ENCODE measurements at places on chromosomes 4 and X. TPM values are rescaled to one million over a fixed set of nuclear protein-coding genes. Genes with fewer than 3 reads are reported as not detected.

DNA sequence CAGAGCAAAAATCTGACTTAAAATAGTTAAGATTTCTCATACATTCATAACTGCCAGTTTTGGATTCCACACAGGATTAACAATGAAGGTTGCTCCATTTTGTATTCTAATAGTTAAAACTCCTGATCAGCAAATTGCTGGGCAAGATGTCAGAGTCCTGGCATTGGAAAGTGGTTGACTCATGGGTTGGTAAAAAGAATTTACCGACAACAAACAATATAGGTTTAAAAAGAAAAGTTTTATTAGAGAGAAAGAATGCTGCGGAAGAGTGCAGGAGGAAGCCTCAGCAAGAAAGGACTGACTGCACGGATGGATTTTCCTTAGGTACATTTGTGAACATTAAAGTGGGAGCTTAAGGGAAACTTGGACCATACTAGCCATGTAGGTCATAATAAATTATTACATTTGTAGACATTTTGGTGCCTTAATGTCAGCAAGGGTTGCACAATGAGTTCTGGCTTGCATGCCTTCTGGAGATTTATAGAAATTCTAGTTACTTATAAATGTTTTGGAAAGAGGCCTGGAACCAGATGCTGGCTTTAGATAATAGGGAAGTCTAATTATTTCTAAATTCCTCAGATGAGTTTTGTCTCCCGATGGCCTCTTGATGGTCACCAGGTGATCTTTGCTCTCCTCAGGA, 25.4 kb upstream of the IL2 start:
- H3K4me1 ChIP-seq, result no peaks in the 10 kb centered on the region
- no peak overlapping the region for H3K4me3 ChIP-seq
- no peak for DNase-seq
- H3K36me3 ChIP-seq, result no peaks in the 10 kb centered on the region

DNA sequence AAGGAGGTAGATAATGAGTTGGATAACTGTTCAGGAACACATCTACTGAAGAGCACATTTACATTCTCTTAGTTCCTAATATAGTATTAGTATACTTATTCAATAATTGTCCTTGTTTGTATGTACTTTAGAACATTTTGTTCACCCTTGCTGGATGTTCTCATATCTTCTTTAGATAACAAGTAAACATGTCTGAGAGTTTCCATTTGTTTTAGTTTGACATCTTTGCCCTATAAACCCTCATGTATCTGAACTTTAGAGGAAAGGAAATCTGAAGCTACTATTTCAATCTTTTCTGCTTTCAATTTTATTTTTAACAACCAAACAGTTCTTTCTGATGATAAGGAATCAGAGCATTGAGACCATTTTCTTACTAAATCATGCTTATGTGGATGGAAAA, 518.6 kb downstream of the RPA4 start:
- no peak overlapping the region for H3K4me3 ChIP-seq
- H3K4me1 ChIP-seq, result no peaks in the 10 kb centered on the region
- DNase-seq, result no peak
- H3K27ac ChIP-seq, result no peak overlapping the region

The IL1RAPL1 gene
- 2.8 TPM for total RNA-seq

GRCh38 chr4:151202851-151203455, 74.0 kb upstream of the PRSS48 start:
- no peak for DNase-seq
- H3K36me3 ChIP-seq, result no peaks in the 10 kb centered on the region
- H3K4me3 ChIP-seq, result no peak overlapping the region
- H3K4me1 ChIP-seq, result no peaks in the 10 kb centered on the region
- no peaks in the 10 kb centered on the region for H3K27me3 ChIP-seq
- no peak overlapping the region for H3K27ac ChIP-seq

Data from HCT116 (cell line).